ENCODE measurements at places on chromosomes 6 and 20.

DNA sequence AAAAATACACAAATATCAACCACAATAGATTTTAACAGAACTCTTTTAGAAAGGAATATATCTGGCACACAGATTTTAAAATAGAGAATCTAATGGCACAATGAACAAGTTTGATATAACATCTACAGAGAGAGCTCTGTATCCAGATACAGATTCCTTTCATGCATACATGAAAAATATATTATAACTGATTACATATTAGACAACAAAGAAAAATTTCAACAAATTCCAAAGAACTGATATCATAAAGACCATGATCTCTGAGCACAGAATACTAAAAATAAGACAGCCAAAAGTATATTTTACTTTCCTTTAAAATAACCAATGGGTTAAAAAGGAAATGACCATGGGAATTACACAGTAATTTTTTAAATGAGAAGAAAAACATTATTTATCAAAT is 74.1 kb upstream of the MAP7 start:
- no peak for DNase-seq

GRCh38 chr6:27332692-27333641 is 20.9 kb upstream of the POM121L2 start:
- DNase-seq = peak; percentile 92

DNA sequence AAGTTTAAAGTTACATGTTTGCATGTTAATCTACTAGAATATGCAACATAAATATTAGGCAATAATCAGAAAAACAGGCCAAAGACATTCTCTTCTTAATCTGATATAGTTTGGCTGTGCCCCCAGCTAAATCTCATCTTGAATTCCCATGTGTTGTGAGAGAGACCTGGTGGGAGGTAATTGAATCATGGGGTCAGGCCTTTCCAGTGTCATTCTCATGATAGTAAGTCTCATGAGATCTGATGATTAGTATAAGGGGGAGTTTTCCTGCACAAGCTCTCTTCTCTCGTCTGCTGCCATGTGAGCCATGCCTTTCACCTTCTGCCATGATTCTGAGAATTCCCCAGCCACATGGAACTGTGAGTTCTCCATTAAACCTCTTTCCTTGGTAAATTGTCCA is 1241.7 kb upstream of the ADGRB3 start:
- no peak for DNase-seq

DNA sequence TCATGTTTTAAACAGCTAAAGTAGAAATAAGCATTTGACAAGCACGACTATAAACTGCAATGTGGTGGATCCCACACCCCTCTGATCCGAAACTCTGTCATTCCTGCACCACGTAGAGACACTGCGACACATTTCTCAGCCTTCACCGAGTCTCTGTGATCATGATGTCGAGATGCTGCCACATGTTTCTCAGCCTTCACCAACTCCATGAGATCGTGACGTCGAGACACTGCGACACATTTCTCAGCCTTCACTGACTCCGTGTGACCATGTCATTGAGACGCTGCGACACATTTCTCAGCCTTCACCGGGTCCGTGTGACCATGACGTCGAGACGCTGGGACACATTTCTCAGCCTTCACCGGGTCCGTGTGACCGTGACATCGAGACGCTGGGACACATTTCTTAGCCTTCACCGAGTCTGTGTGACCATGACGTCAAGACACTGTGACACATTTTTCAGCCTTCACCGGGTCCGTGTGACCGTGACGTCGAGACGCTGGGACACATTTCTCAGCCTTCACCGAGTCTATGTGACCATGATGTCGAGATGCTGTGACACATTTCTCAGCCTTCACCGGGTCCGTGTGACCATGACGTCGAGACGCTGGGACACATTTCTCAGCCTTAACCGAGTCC is 143.0 kb downstream of the TTLL2 start:
- DNase-seq = no peak

- DNase-seq = no peak
Measured at GRCh38 chr6:33296797-33297405, 1.8 kb downstream of the RGL2 start.

GRCh38 chr6:119303164-119303887 is 46.2 kb downstream of the MAN1A1 start:
- no peak for DNase-seq

- DNase-seq = peak; percentile 38
Measured at GRCh38 chr6:140572129-140572528, 1197.7 kb upstream of the CITED2 start.
